ENCODE measurements at places on chromosomes 5 and 9.
A peak's percentile ranks its signal among the peaks of the same experiment; 100 is the strongest.

DNA sequence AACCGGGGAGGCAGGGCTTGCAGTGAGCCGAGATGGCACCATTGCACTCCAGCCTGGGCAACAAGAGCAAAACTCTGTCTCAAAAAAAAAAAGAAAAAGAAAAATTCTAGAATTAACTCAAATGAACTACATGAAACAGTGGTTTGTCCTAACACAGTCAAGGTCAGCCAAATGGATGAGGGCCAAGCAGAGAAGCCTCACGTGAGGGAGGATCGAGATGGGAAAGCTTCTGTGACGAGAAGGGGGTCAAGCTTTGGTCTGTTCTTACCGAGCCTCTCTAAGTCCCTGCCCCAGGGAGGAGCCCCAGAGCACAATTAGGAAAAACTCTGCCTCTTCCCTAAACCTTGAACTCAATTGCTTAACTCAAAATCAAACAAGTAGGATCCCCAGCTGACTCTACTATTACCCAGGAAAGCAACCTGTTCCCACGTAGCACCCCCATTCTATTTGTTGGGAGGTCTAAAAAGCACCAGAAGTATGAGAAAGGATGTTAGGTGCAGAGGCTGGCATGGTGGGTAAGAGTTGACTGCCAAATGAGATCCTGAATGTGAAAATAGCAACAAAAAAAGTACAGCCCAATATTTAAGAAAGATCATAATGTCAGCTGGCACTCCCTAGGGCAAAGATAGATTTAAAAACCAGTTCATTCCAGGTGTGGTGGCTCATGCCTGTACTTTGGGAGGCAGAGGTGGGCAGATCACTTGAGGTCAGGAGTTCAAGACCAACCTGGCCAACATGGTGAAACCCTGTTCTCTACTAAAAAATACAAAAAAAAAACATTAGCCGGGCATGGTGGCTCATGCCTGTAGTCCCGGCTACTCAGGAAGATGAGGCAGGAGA lies 7.2 kb downstream of the ALDH7A1 start:
- H3K36me3 ChIP-seq: peaks cover 19% of the 10 kb centered on the region
- no peaks in the 10 kb centered on the region for H3K27me3 ChIP-seq
- no peak for DNase-seq
- H3K4me3 ChIP-seq: no peak overlapping the region

DNA sequence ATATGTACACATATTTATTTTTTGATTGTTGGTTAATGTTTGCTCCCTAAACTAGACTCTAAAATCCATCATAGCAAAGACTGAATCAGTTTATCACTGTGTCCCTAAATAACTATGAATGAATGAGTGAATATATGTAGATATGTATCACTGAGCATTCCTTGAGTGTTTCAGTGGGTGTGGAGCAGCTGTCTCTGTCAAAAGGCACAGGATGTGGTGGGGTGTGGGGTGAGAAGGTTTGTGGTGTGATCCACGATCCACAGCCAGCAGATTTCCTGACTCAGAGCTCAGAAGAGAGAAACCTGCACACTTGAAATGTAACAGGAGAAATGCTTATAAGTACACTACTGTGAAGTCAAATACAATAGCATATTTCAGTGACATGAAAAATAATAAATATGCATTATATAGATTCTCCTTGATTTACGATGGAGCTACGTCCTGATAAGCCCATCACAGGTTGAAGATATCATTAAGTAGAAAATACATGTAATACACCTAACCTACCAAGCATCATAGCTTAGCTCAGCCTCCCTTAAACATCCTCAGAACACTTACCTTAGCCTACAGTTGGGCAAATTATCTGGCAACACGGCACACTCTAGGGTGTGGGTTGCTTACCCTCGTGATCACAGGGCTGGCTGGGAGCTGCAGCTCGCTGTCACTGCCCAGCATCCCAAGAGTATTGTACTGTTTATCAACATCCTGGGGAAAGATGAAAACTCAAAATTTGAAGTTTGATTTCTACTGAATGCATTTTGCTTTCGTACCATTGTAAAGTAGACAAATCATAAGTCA lies 287.0 kb downstream of the GAS1 start:
- no peaks in the 10 kb centered on the region for H3K36me3 ChIP-seq
- 0 out of 2 replicates have a peak overlapping the region, but pooled peaks have one; percentile 5 for H3K4me3 ChIP-seq
- H3K27me3 ChIP-seq: no peaks in the 10 kb centered on the region
- H3K27ac ChIP-seq: peak overlapping the region; percentile 39

DNA sequence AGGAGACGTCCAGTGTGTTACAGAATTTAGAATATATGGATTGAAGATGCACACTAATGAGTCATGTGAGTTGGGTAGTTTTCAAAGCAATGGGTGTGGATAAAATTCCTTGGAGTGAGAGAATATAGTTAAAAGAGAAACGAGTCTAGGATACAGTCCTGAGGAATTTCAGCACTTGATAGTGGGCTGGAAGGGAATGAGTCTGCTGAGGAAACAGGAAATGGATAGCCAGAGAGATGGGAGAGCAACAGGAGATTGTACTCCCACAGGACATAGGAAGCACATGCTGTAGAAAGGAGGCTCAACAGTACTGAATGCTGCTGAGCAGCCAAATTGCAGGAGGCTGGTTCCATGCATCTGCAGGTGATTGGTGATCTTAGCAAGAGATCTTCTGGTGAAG lies 68.1 kb downstream of the FBN2 start:
- H3K4me3 ChIP-seq: no peak overlapping the region
- H3K36me3 ChIP-seq: no peaks in the 10 kb centered on the region
- peak; percentile 32 for DNase-seq

GRCh38 chr9:87615547-87616148 lies 110.3 kb upstream of the CTSL start:
- H3K36me3 ChIP-seq: no peaks in the 10 kb centered on the region
- no peak overlapping the region for H3K4me3 ChIP-seq
- no peak for DNase-seq
- no peaks in the 10 kb centered on the region for H3K4me1 ChIP-seq
- no peaks in the 10 kb centered on the region for H3K27me3 ChIP-seq
